ENCODE measurements at places on chromosomes 3 and 15.

GRCh38 chr3:132509096-132509495 is 88.0 kb upstream of the ACKR4 start:
- DNase-seq: no peak

DNA sequence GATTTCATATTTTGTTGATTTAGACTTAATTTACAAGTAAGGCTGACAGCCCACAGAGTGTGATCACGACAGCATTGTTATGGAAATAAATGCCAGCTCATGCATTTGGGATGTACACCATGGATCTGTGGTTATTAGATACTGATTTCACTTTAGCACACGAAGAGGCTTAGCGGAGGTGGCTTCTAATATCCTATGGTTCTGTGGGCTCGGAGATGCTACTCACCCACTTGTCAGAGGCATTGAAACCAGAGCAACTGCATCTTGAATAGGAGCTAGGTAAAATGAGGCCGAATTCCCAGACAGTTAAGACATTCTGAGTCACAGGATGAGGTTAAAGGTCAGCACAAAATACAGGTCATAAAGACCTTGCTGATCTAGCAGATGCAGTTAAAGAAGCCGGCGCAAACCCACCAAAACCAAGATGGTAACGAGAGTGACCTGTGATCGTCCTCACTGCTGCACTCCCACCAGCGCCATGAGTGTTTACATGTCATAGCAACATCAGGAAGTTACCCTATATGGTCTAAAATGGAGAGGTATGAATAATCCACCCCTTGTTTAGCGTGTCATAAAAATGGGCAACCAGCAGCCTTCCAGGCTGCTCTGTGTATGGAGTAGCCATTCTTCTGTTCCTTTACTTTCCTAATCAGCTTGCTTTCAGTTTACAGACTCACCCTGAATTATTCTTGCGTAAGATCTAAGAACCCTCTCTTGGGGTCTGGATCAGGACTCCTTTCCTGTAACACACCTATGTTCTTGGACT is 117.5 kb downstream of the PGPEP1L start:
- no peak for DNase-seq

DNA sequence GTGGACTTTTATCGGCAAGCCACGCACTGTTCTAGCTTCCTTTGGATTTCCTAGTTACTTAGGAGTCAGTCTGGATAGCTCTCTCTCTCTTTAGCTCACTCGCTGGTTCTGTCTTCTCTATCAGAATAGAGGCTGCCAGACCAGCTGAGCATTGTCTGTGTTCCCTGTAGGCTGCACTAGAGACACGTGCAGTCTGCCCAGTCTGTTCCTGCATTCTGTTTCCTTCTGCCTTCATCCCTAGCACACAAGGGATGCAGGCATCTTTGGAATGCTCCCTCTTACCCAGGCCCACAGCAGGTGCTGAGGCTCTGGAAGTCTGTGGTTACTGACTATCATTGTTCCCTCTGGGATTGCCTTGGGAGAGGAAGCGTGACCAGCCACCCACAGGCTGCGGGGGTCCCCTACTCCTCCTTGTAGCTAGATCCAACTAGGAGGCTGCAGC is 322.8 kb downstream of the ZNF621 start:
- no peak for DNase-seq

DNA sequence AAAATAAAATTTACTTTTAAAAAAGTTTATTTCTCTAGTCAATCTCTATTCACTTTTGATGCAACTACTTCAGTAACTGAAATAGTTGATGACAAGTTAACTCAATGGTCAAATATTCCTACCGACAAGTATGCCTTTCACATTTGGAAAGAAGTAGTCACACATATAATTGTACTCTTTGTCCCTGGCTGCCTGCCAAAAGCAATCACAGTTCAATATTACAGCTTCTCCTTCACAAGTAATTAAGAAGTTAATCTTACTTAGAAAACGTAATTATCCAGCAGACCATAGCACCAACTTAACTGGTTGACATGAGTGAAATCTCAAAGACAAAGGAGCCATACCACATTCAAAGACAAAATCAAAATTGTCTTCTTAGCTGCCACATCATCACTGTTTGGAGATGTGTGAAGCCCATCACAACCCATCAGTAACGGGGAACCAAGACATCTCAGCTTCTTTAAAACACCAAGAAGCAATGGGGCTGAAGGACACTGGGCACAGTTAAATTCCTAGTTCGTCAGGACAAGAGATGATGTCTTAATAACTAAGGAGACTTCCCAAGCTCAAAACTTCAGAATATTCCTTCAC is 86.1 kb downstream of the PLCH1 start:
- DNase-seq: no peak

GRCh38 chr3:25558121-25558520 is 106.6 kb downstream of the TOP2B start:
- no peak for DNase-seq

DNA sequence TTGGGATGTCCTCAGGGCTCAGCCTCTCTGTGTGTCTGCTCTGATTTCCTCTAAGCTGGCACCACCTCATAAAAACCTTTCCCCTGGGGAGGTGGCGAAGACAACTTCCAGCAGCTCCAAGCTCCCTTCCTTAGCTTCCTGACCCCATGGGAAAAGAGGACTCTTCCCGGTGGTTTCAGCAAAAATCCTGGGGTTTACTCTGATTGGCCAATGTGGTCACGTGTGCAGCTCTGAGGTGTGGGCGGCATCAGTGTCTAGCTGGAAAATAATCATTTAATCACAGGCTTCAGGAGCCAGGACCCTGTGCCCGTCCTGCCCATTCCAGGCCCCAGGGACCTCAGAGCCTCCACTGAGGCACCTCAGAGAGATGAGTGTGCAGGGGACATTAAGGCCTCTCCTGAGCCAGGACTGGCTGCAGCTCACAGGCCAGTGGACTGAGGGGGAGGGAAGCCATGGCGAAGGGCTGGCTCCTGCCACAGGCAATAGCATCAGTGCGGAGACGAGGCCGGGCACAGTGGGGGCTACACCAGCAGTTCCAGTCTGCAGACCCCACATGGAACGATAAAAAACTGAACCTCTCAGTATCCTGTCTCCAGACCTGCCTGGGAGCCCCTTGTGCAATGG is 104.1 kb downstream of the TPRA1 start:
- DNase-seq: no peak

DNA sequence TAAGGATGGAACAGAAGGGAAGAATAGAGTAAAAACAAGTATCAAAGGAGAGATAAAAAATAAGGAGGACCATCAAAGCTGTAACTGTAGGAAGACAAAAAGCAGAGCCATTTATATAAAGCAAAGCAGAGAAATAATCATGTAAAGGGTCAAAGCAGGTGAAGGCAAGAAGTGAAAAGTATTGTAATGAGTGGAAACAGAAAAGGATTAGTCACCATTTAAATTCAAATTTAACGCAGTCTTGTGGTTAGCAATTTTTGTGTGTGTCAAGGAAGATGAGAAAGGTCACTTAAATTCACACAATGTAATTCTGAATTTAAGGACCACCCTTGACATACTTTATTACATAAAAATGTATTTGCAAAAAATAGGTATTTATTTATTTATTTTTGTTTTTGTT is 567.8 kb downstream of the ROBO1 start:
- DNase-seq: no peak

- DNase-seq: no peak
Observed at GRCh38 chr3:17153209-17153608, 268.5 kb downstream of the PLCL2 start.

DNA sequence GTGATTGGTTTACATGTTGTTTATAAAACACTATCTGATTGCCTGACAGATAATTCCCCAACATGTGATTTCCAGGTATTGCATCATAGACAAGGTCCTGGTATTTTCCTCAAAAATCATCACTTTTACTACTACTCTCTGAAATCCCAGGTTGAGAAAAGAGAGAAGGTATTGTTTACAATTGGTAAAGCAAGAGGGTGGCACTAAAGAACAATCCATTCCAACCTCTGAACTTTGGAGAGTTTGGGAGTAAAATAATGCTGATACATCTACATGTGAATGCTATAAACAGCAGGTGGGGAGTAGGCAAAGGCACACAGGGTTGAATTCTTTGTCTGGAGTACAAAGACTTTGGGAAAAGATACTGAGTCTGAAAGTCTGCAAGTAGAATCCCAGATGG is 134.2 kb downstream of the WDR72 start:
- DNase-seq: no peak

DNA sequence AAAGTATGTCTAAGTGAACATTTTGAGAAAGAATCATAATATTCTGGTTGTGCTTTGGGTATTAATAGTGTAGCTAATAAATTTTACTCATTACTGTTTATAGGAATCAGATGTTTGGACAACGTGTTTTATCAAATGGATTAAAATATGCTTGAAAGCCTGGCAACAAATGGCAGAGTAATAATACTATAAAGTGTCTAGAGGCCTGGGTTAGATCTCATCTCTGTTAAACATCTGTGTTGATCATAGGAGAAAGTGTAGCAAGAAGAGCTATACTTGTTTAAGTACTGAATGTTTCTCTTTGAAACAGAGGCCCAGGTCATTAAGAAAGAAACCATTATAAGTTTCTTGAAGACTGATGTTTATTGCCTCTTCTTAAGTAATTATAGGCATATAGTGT is 30.5 kb downstream of the VPS8 start:
- DNase-seq: no peak

DNA sequence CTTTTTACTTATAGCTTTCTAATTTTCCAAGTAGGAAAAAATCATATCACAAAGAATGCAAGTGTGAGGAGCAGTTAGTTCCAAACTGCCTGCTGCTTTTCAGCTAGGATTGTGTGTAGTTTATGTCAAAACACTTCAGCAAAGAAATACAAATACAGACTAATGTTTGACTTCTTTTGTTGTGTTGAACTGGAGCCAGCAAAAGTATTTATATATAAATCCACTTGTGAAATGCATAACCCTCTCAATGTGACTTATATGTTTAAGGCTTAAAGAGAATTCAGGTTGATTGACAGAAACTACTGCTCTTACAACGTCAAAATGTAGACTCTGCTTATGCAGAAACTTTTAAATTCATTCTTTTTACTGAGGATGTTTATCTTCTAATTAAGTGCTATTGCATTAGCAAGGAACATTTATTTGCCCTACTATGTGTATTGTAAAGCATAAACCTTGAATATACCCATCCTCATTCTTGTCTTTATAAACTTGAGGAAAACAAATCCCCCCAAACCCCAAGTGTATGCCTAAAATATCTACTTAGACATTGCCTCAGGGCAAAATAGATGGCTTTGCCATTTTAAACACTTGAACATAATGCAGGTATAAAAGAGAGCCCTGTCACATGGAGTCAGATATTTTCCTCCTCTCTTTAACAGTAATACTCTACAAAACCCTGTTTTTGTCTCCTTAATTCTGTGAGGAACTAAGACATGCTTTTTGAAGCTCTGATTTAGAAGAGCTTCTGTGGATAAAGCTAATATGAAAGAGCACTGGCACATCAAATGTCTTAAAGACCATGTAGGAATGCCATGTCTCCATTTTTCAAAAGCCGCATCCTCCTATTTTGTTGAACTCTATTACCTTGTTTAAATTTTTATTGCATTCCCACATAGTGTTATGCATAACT is 302.8 kb upstream of the TBC1D5 start:
- no peak for DNase-seq

GRCh38 chr3:139534992-139535879 is 4.3 kb downstream of the RBP1 start:
- no peak for DNase-seq

DNA sequence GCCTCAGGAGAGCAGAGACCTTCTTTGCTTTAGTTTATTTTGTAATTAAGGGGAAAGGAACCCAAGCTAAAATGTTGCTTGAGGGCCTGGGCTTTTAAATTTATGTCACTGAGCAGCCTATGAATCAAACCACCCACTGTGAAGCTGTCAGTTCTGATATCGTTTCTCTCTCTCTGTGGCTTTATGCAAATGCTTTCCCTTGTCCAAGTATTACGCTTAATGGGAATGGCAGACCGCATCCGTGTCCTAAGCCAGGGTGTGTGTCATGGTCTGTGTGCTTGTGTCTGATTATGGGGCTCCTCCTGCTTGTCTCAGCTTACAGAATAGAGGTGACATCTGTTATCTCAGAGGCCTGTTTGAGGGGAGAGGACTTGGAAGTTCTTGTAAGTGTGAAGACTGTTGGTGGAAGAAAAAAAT is 82.4 kb downstream of the EBLN2 start:
- DNase-seq: no peak

DNA sequence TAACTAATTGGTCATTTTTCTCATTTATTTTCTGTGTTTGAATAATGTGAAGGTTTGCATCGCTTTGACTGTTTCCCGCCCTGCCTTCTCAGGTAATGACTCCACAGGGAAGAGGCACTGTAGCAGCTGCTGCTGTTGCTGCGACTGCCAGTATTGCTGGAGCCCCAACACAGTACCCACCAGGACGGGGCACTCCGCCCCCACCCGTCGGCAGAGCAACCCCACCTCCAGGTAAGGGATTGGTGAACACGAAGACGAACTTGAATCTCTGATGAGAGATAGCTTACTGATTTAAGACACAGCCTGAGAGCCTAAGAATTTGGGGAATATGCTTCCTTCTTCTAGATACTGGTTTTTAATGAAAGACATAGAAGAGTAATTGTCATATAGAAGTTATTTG is 22.9 kb downstream of the SNRPN start:
- no peak for DNase-seq

GRCh38 chr15:65631503-65631902 is 9.8 kb downstream of the SLC24A1 start:
- DNase-seq: no peak

DNA sequence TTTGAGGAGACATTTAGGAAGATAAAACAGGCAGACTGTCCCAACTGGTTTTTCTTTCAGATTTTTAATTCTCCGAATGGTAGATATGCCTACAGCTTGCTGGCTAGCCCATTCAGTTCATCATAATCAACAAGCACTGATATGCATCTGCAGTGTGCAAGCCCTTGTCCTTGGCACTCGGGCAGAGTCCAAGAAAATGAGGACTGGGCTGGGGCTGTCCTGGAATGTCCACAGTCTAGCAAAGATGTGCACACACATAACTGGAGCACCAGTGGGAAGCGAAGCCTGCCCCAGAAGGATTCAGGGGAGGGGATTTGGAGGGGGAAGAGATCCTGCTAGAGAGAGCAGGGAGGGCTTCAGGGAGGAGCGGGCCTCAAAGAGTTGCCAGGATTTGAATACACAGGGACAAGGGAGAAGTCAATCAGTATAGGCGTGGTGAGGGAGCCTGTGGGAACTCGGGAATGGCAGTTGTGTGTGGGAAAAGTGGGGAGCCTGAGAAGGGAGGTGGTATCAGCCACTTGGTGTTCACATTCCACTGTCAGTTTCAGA is 8.7 kb downstream of the FAH start:
- DNase-seq: no peak

- no peak for DNase-seq
Observed at GRCh38 chr3:148723631-148724030, 25.9 kb downstream of the AGTR1 start.

DNA sequence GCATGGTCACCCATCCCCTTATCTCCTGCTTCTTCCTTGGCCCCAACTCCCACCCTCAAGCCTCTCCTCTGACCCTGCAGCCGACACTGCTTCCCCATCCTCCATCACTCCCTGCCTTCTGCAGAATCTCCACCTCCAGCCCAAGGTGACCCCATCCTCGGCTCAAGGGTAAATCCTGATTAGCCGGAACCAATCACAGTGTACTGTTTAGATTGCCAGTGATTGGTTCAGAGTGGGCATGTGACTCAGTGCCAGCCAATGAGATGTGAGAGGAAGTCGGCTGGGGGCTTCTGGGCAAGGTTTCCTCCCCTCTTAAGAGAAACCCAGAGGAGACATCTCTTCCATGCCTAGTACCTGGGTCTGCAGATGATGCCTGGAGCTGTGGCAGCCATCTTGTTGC is 10.3 kb downstream of the CACNA2D2 start:
- DNase-seq: peak; percentile 20

- DNase-seq: no peak
Observed at GRCh38 chr15:23687143-23687470, at the start of gene NDN. Gene NDN (minus strand): TSS chr15:23687305. CDS start chr15:23687217, 88 bp downstream.

All from NAMALWA (cell line).